ENCODE measurements at places on chromosomes 13 and 19.

DNA sequence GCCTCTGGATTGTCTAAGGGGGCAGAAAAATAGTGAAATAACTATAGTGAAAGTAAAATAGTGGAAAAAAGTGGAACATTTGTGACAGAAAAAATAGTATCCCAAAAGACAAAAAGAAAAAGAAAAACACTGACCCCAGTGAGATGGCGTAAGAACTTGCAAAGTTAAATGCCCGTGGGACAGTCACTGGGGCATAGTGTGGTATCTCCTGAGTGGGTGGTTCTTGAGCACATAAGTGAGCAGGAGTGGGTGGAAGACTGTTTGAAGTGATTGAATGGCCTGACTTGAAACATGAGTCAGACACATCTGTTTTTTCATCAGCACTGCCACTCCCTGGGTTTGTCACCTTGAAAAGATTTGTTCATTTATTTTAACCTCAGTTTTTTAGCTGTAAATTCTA, 2.5 kb downstream of the ZNF430 start:
- no peak for DNase-seq

GRCh38 chr13:93926425-93926824, 553.1 kb downstream of the DCT start:
- DNase-seq: no peak

GRCh38 chr19:5932146-5932545, 18.1 kb downstream of the CAPS start:
- DNase-seq: no peak

- DNase-seq: no peak
These were observed 13.1 kb upstream of the CEACAM16 start for GRCh38 chr19:44685877-44686276.

DNA sequence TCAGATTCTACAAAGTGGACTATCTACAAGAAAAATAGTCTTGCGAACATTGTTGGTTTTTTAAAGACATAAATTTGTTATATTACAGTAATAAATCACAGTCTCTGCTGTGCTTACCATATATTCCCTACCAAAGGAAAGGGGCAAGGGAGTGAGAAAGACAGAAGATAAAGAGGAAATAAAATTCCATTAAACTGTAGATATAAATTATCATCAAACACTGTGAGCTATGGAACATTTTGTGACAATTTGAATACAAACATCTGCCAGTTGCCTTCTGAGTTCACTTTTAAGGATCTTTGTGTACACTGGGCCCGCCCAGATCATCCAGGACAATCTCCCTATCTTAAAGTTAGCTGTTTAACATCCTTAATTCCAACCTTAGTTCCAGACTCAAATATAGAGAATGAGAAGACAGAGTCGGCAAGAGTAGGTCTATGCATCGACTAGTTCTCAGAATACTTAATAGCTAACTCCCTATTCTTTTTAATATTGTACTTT, 122.8 kb downstream of the NUFIP1 start:
- DNase-seq: no peak

- DNase-seq: no peak
These were observed 29.4 kb upstream of the GTF3A start for GRCh38 chr13:27395007-27395510.

- no peak for DNase-seq
These were observed 268.7 kb downstream of the MZT1 start for GRCh38 chr13:72458701-72459100.

Measured in SK-N-DZ (cell line).